ENCODE measurements at places on chromosomes 7 and 10.

DNA sequence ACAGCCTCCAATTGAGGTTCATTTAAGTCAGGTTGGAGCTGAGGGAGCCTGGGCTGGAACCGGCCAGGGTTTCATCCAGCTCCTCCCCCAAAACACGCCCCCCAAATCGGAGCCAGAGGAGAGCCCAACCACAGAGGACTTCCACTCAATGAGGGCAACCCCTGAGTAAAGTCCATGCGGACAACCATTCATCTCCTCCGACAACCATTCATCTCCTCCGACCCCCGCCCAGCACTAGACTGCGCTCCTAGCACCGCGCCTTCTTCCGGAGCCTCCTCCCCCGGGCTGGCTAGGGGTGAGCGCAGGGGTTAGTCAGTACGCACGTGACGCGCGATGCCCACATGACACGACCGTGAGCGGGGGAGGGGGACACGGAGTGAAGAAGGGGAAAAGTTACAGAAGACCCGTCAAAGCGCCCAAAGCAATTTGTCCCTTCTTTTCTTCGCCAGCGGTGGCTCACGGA lies 1.4 kb downstream of the MAGI2 start:
- DNase-seq, result no peak

GRCh38 chr10:122702275-122702674 lies 2.6 kb upstream of the C10orf120 start:
- DNase-seq, result no peak

- DNase-seq, result no peak
These were observed 78.6 kb upstream of the DYNC1I1 start for GRCh38 chr7:95693551-95694333.

GRCh38 chr7:94440451-94441039 lies 45.9 kb downstream of the COL1A2 start:
- no peak for DNase-seq

- DNase-seq, result no peak
These were observed 4.7 kb downstream of the GLI3 start for GRCh38 chr7:42232275-42232674.

DNA sequence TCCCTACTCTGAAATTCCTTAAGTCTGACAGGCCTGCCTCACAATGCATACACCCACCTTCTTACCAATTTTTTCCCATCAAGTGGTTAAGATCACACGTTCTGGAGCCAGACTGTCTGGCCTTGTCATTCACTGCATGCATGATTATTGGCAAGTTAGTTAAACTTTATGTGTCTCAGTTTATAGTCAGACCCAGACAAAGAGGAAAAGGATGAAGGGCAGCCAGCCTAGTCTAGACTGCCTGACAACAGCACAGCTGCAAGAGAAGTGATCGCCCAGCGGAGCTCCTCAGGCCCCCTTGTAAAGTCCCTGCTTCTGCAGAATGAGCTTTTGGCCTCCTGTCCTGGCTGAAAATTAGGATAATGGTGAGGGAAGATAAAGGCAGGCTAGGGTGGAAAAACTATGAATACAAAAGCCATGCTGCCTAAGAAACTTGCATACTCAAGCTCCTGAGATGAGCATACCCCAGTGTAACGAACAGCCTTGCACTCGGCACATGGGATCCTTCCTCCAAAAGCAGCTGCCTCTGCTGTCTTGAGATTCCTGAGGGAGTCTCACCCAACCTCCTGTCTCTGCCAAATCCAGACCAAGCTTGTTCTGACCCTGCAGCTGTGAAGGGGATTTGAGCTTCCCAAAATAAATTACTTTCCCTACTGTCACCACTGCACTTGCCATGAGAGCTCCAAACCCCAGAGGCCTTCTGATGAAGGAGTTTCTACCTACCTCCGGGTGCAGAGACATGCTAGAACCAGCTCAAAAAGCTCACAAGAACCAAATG lies 26.7 kb upstream of the MRLN start:
- no peak for DNase-seq

- peak; percentile 46 for DNase-seq
These were observed 214.4 kb downstream of the FAM107B start for GRCh38 chr10:14560274-14560673.

- no peak for DNase-seq
These were observed 58.3 kb downstream of the FRMPD2 start for GRCh38 chr10:48216204-48216505.

GRCh38 chr7:117077658-117078057 lies 124.4 kb downstream of the ST7 start:
- no peak for DNase-seq

DNA sequence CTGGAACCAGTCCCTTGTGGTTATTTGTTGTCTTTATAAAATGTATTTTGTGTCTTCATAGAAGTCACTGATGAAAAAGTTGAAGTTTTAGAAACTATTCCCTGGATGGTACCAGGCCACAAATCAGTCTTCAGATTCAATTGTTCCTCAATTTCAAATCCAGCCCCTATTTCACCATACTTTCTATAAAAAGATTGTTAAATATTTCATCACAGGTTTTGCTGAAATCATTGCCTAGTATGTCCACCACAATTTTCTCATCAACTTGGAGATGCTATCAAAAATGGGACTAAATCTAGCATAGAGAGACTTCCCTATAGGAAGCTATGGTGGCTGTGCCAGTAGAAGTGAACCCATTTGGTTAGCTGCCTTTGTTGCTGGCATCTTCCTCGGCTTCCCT lies 118.5 kb downstream of the RAB18 start:
- no peak for DNase-seq

DNA sequence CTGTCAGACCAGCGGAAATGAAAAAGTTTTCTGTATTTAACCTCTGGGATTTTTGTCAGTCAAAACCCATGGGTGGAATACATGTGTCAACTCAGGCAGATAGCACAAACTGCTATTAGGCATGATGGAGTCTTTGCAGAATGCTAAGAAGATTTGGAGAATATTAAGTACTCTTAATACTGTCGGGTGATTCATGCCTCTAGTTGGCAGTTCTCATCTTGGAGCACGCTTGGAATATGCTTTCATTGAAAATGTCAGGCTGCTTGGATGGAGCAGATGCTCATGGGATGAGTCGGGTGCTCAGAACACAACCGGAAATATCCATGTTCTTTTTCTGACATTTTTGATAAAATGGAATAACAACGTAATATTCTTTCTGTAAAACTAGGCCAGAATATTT lies 27.6 kb upstream of the PRKG1 start:
- no peak for DNase-seq

GRCh38 chr7:42552227-42552626 lies 315.2 kb upstream of the GLI3 start:
- no peak for DNase-seq

DNA sequence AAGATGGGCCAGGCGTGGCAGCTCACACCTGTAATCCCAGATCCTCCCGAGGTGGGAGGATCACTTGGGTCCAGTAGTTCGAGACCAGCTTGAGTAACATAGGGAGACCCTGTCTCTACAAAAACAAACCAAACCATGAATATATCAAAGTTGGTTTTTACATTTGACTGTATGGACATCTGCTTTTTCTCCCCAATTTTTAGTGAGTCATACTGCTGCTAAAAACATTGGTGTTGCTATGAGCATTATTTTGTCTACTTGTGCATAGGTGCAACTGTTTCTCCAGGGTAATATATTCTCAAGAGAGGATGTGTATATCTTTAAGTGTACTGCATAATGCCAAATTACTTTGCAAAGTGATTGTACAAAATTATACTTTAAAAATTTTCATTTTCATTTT lies 769 bp upstream of the TMEM248 start:
- no peak for DNase-seq

GRCh38 chr10:116186273-116186672 lies 86.7 kb downstream of the GFRA1 start:
- no peak for DNase-seq

DNA sequence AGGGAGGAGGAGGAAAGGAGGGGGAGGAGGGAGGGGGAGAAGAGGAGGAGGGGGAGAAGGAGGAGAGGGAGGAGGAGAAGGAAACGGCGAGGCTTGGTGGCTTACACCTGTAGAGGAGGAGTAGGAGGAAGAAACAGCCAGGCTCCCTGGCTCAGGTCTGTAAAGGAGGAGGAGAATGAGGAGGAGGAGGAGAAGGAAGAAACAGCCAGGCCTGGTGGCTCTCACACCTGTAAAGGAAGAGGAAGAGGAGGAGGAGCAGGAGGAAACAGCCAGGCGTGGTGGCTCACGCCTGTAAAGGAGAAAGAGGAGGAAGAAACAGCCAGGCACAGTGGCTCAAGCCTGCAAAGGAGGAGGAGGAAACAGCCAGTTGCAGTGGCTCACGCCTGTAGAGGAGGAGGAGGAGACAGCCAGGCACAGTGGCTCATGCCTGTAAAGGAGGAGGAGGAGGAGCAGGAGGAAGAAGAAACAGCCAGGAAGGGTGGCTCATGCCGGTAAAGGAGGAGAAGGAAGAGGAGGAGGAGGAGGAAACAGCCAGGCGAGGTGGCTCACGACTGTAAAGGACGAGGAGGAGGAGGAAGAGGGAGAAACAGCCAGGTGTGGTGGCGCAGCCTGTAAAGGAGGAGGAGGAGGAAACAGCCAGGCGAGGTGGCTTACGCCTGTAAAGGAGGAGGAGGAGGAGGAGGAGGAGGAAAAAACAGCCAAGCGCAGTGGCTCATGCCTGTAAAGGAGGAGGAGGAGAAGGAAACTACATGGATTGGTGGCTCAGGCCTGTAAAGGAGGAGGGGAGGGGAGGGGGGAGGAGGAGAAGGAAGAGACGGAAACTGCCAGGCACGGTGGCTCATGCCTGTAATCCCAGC lies 14.9 kb upstream of the CRCP start:
- DNase-seq, result no peak

GRCh38 chr10:107409522-107409921 lies 245.0 kb upstream of the SORCS1 start:
- DNase-seq, result no peak

- DNase-seq, result no peak
These were observed 221.7 kb downstream of the PARD3 start for GRCh38 chr10:34593374-34593890.

DNA sequence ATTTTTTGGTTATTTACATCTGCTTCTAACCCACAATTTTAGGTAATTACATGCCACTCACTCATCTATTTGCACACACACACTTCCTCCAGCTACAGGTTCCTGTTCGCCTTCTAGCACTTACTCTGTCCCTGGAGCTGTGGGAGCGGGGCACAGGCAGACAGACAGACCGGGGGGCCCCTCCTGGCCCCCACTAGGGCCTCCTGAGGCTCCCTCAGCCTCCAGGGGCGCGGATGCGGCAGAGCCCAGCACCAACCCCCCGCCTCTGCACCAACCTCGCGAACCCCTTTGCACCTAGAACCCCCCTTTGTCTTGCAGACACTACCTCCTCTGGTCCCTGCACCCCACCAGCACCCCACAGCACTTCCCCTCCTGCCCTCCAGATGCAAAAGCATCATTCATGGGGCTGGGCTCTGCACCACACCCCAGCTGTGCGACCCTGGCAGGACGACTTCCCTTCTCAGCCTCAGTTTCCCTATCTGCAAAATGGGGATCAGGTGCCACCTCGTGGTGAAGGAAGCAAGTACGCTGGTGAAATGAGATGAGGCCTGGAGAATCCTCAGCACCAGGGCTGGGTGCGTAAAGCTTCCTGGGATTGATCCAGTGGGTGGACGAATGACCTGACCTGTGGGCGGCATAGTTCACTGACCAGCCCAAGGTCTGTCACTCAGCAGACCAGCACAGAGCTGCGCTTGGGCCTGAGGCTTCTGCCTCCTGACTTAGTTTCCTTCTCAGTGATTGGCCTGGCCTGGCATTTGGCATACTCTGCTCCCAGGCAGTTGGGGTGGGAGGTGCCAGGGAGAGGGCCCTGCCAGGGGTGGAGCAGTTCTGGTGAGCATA lies 37.9 kb downstream of the ELFN1 start:
- DNase-seq, result no peak

Data from stimulated activated CD4-positive, alpha-beta T cell treated with anti-CD3 and anti-CD28 coated beads, Interleukin-1b, Interleukin-23, amount 100 ng/mL, for 24 hours (primary cell).